Dermis blood vessel endothelial cell (primary cell): ENCODE measurements at places on chromosomes 12 and 14. TPM values are rescaled to one million over a fixed set of nuclear protein-coding genes. Genes with fewer than 3 reads are reported as not detected.

Gene REP15
- 7.0 and 10.9 TPM in 2 replicates for total RNA-seq

GRCh38 chr12:32420356-32420755 is 21.0 kb downstream of the FGD4 start:
- no peak for DNase-seq

GRCh38 chr14:35879151-35879648 is 53.1 kb downstream of the BRMS1L start:
- DNase-seq: peak; percentile 5

DNA sequence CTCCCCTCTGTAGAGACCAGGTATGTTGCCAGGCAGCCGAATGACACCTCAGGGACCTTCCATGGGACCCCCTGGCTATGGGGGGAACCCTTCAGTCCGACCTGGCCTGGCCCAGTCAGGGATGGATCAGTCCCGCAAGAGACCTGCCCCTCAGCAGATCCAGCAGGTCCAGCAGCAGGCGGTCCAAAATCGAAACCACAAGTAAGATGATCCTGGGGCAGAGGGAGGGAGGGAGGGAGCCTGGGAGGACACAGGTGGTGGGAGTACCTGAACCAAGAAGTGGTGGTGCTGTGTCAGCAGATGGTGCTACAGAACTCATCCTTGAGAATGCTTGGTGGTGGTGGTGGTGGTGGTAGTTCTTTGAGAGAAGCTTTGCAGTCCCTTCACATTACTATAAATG is 1.0 kb downstream of the SMARCD1 start:
- DNase-seq: no peak

GRCh38 chr14:78863143-78863542 is 693.0 kb downstream of the NRXN3 start:
- peak; percentile 67 for DNase-seq

- DNase-seq: no peak
Measured at GRCh38 chr14:90458536-90458935, 61.7 kb downstream of the CALM1 start.
